ENCODE measurements at places on chromosomes 1 and 21.

- DNase-seq = no peak
Measured at GRCh38 chr1:20446796-20447195, 39.2 kb downstream of the CAMK2N1 start.

GRCh38 chr21:32572574-32573420 is 12.5 kb downstream of the TCP10L start:
- no peak for DNase-seq

- DNase-seq = no peak
Measured at GRCh38 chr1:20404466-20404865, 81.5 kb downstream of the CAMK2N1 start.

DNA sequence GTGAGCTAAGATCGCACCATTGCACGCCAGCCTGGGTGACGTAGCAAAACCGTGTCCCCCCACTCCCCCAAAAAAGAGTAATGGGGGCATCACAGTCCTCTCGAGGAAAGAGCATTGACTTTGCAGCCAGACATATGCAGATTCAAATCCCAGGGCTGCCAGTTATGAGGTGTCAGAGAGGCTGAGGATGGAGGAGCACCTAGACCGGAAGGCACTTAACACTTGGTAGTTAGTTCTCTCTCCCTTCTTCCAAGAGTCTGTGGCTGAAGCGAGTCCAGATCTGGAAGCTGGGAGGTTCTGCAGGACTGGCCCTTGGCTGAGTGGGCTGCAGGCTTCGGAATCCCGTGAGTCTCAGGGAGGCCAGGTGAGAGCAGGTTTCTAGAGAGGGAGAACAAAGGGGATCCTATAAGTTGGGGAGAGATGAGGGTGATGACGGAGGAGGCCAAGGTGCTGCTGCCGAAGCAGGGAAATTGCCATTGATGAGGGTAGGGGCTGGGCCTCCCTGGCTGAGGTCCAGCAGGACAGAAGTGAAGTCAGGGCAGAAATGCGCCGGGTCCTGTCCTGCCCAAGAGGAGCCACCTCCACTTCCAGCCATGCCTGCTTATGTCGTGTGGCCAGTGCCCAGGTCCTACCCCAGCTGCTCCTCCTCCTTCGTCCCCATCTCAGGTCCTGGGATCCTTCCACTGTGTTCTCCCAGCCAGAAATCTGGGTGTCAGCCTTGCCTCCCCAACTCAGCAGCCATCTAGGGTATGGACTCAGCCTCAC is 13.3 kb upstream of the SPOCD1 start:
- no peak for DNase-seq

DNA sequence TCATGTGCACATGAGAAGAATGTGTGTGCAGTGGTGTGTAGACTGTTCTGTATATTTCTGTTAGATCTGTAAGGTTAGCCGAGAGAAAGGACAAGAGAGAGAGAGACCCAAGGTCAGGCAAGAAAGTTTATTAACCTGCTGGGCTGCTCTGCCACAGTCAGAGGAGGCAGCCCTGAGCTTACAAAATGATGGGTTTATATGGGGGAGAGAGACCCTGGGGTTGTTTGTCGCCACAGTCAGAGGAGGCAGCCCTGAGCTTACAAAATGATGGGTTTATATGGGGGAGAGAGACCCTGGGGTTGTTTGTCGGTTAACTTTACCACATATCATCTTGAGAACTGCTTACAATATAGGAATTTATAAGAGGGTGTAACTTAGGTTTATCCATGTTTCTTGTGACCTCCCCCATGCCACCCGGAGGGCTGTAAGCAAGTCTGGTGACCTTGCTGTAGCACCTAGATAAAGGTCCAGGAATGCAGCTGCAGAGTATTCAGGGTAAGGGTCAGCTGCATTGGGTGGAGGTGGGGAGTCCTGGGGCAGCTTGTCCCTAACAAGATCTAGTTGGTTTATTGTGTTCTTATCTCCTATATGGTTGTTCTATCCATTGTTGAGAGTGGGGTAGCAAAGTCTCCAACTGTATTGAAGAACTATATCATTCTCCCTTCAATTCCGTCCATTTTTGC is 9.3 kb upstream of the ZBTB40 start:
- no peak for DNase-seq

DNA sequence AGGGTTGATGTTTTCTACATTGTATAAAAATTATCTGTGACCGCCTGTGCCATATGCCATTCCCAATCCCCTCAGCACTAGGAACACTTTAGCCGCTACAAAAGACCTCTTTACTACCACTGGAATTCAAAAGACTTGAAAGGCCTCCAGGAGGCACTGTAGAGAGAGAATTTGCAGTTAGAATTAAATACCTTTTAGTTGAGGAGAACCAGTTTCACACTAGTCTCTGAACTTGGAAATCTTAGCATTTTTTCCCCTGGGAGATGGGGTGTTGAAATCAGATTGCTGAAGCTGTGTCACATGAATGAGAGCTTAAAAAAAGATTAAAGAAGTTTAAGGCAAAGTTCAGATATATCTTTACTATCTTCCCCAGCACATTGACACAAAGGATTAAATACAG is 291.0 kb downstream of the ADGRL2 start:
- DNase-seq = no peak

DNA sequence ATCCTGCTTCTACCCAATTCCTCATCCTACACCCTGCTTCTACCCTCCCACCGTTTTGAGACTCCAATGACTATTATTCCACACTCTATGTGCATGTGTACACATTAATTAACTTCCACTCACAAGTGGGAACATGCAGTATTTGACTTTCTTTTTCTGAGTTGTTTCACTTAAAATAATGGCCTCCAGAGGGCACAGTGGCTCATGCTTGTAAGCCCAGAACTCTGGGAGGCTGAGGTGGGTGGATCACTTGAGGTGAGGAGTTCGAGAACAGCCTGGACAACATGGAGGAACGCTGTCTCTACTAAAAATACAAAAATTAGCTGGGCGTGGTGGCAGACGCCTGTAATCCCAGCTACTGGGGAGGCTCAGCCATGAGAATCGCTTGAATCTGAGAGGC is 464.8 kb downstream of the PTBP2 start:
- DNase-seq = peak; percentile 3

GRCh38 chr21:38351961-38352521 is 95.2 kb downstream of the KCNJ15 start:
- no peak for DNase-seq
